ENCODE measurements at places on chromosomes 3 and 15.

GRCh38 chr15:97981058-97981457 lies 20.6 kb downstream of the ARRDC4 start:
- DNase-seq: no peak

GRCh38 chr3:50155891-50156290 lies 767 bp downstream of the SEMA3F start:
- DNase-seq: no peak

DNA sequence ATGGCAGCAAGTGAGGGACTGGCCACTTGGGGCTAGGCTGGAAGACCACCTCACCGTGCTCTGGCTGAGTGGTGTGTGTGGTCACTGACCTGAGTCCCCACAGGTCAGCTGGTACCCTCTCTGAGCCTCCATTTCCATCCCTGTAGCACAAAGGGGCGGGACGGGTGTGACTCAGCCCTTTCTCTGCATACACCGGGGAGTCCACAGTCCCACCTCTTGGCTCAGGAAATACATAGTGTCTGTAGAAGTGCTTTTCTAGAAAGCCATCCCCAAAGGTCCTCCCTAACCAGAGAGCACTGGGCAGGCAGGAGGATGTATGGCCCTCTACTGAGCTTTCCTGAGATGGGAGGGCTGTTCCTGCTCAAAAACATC lies 27.2 kb downstream of the WNT7A start:
- DNase-seq: no peak

GRCh38 chr3:154040283-154040682 lies 80.9 kb upstream of the ARHGEF26 start:
- no peak for DNase-seq

Measured in ecto neural progenitor cell (in vitro differentiated cells).